CD4-positive, alpha-beta T cell treated with Interleukin-21 for 1 hour (primary cell): ENCODE measurements at places on chromosomes 7 and 10.

GRCh38 chr7:134086998-134087735, 40.0 kb upstream of the LRGUK start:
- no peak for DNase-seq

DNA sequence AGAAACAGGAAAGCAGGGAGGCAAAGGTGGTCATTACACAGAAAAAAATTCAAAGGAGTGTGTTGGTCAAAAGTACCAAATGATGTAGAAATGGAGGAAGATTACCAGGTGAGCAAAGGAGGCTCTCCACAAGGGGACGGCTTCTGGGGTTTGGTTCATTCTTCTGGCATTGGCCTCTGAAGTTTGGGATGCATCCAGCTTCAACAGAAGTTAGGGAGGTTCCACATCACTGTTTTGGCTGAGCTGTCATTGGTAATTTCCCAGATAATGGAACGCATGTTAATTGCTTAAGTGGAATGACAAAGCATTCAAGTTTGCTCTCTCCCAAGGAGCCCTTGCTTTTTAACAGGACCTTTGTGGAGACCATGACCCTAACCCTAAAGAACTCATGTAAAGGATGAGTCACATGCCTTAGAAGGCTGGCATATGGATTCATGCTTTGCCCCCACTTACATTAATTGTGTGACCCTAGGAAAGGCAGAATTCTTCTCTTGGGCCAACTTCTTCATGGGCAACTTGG, 398.6 kb downstream of the GPAM start:
- no peak for DNase-seq

GRCh38 chr7:332646-333392, 42.8 kb downstream of the FOXL3 start:
- peak; percentile 82 for DNase-seq

DNA sequence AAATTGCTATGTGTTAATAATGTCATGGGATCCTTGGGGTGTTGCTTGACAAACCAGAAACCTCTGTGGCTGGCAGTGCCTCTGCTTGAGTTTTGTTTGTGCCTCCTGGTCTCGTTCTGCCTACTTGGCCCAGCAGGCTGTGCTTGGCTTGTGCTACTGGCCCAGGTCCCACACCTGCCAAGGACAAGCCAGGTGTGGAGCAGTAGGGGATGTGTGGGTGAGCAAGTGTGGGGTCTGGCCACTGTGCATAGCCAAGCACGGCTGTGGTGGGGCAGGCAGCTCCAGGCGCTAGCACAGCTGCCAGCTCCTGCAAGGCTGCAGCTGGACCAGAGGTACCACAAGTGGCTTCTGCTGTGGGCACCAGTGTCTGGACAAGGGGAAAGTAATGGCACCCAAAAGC, 149.6 kb upstream of the HGF start:
- DNase-seq, result no peak

GRCh38 chr7:28528899-28529298, 116.6 kb downstream of the CREB5 start:
- no peak for DNase-seq
